ENCODE measurements at places on chromosomes 16 and 17.
A peak's percentile ranks its signal among the peaks of the same experiment; 100 is the strongest.

DNA sequence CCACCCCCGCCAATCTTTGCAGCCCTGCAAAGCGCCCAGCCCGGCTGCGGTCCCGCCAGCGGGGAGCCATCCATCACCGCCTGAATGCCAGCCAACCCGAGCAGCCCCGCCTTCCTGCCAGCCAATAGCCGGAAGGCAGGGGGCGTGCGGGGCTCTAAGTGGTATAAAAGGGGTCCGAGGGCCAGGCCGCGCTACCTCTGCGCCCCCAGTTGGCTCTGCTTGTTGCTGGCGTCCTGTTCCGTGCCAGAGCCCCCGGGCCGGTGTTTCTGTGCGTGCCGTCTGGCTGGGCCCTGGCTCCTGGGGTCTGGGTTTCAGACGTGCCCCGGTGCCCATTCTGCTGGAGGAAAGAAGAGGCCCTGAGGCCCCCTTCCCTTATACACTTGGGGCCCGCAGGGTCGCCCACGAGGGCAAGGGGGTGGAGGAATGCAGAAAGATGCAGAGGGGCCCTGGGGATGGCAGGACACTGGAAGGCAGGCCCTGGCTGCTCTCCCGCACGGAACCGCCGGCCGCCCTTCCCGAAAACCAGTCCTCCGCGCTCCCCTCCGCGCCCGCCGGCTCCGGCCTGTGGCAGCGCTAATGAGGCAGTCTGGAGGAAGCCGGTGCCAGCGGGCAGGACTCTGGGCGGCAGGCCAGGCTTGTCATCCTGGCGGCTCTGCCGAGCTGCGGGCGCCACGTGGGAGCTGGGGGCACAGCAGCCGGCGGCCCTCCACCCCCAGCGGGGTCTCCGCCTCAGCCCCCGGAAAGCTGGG is 14.0 kb downstream of the COPZ2 start:
- DNase-seq, result peak; percentile 91
- no peaks in the 10 kb centered on the region for H3K27me3 ChIP-seq
- peak overlapping the region; percentile 90 for H3K4me3 ChIP-seq

DNA sequence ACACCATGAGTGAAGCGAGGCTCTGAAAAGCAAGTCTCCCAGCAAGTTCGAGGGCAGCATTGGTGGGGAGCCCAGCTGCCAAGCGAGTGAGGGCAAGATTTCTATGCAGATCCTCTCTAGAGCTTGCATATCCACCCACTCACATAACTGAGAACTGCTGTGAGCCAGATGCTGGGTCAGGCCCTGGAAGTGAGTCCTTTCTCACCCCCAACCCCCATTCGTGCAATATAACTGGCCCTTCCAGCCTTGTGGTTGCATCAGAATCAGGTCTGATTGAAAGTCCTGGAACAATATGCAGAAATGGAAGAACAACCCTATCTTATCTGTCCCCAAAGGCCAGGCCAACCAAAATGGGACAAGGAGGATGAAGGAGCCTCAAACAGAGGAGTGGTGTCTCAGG is 146.6 kb downstream of the IRX5 start:
- no peak overlapping the region for H3K27ac ChIP-seq
- H3K36me3 ChIP-seq, result no peaks in the 10 kb centered on the region
- no peaks in the 10 kb centered on the region for H3K27me3 ChIP-seq
- H3K4me3 ChIP-seq, result no peak overlapping the region
- no peak for DNase-seq

DNA sequence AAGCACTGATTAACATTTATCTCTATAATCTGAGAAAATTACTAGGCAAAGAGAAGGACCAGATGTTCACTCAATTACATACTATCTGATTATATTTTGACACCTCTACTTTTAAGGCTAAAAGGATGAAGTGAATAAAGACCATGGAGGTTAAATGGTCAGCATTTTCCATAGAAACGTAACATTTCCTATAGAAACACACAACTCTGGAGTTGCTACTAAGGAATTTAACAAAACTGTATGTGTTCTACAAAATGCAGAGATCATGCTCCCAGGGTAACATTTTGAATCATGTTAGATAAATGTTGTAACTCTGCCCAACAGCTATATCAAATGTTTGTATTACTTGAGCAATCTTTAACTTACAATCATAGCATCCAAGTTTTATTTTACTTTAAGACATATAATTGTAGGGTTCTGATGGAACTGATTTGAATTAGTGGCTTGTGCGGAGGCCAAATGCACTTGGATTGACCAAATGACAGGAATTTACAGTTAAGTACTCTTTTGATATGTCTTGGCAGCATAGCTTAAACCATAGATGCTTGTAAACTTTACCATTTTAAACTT is 97.7 kb downstream of the RPGRIP1L start:
- H3K4me3 ChIP-seq, result no peak overlapping the region
- H3K27me3 ChIP-seq, result no peaks in the 10 kb centered on the region
- H3K4me1 ChIP-seq, result no peaks in the 10 kb centered on the region

DNA sequence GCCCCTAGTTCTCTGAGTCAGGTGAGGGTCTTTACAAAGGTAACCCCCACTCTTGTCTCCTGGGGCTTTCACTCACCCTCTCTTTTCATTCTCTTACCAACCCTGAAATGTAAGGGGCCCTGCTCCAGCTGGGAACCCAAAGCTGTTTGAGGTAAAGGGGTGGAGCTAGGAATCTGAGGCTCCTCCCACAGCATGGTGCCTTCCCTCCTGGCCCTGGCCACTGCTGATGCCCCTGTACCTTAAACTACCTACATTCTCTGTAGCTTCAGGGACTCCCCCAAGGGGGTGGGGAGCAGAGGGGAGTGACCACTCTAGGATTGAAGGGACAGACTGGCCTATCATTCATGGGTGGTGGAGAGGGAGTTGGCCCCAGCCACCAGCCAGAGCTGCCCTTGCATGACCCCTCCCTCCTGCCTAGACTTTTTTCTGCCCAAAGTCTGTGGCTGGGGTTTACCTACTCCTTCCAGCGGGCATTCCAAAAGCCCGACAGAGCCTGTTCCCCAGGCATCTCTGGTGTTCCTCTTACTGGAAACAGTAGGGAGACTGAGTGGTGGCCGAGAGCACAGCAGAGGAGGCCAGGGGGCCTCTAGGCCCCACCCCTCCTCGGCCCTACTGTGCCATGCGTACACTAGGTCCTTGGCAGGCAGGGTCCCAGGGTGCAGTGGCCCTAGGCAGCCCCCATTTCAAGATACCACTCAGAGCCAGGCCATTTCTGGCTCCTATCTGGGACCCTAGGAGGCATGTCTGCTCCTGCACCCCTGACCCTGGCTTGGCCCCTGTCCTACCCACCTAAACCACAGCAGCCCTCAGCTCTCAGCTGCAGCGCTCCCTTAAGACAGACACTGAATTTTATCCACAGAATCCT is 9.5 kb downstream of the DOK4 start:
- no peaks in the 10 kb centered on the region for H3K36me3 ChIP-seq
- H3K27me3 ChIP-seq, result no peaks in the 10 kb centered on the region
- DNase-seq, result no peak
- H3K27ac ChIP-seq, result no peak overlapping the region
- H3K4me3 ChIP-seq, result no peak overlapping the region
- no peaks in the 10 kb centered on the region for H3K4me1 ChIP-seq

DNA sequence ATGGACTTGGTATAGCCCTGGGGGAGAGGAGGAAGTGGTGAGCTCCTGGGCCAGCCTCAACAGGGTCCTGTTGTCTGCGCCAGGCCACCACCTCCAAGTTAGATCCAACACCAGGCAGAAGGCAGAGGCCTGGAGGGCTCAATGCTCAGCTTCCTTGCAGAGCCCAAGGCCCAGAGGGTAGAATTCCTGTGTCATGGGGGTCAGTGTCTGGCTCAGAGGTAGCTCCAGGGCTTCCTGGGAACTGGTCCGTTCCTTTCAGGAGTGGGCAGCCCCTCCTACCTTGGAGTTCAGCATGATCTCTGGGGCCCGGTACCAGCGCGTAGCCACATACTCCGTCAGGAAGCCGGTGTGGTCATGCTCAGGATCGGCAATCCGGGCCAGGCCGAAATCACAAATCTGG is 4.4 kb upstream of the GDPD3 start:
- H3K27me3 ChIP-seq, result no peaks in the 10 kb centered on the region
- no peak overlapping the region for H3K27ac ChIP-seq
- DNase-seq, result no peak
- H3K36me3 ChIP-seq, result peaks cover 6% of the 10 kb centered on the region
- H3K4me3 ChIP-seq, result no peak overlapping the region

GRCh38 chr17:76039121-76039520 is 12.0 kb upstream of the EVPL start:
- no peak overlapping the region for H3K4me3 ChIP-seq
- H3K4me1 ChIP-seq, result no peaks in the 10 kb centered on the region
- H3K27ac ChIP-seq, result no peak overlapping the region
- peaks cover 57% of the 10 kb centered on the region for H3K36me3 ChIP-seq

- H3K4me1 ChIP-seq, result peaks cover 14% of the 10 kb centered on the region
- DNase-seq, result no peak
- H3K27ac ChIP-seq, result no peak overlapping the region
These were observed 39.2 kb downstream of the ADCY7 start for GRCh38 chr16:50305441-50306061.

DNA sequence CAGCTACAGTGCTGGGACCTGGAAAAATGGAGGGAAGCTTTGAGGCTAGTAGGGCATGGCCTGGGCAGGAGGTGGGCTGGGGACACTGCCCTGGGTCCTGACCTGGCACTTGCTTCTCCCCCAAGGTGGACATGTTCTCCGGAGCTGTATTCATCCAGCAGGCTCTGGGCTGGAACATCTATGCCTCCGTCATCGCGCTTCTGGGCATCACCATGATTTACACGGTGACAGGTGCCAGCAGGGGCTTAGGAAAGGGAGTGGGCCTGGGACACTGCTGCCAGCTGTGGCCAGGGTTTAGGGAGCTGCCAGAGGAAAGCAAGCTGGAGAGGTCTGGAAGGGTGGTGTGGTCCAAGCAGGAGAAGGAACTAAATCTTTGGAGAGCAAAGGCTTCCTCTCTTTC is 3.1 kb downstream of the SLC5A2 start:
- H3K4me1 ChIP-seq, result no peaks in the 10 kb centered on the region

GRCh38 chr17:19771971-19772630 is 24.0 kb upstream of the ALDH3A1 start:
- H3K4me1 ChIP-seq, result no peaks in the 10 kb centered on the region
- DNase-seq, result no peak
- no peaks in the 10 kb centered on the region for H3K27me3 ChIP-seq
- no peak overlapping the region for H3K4me3 ChIP-seq

DNA sequence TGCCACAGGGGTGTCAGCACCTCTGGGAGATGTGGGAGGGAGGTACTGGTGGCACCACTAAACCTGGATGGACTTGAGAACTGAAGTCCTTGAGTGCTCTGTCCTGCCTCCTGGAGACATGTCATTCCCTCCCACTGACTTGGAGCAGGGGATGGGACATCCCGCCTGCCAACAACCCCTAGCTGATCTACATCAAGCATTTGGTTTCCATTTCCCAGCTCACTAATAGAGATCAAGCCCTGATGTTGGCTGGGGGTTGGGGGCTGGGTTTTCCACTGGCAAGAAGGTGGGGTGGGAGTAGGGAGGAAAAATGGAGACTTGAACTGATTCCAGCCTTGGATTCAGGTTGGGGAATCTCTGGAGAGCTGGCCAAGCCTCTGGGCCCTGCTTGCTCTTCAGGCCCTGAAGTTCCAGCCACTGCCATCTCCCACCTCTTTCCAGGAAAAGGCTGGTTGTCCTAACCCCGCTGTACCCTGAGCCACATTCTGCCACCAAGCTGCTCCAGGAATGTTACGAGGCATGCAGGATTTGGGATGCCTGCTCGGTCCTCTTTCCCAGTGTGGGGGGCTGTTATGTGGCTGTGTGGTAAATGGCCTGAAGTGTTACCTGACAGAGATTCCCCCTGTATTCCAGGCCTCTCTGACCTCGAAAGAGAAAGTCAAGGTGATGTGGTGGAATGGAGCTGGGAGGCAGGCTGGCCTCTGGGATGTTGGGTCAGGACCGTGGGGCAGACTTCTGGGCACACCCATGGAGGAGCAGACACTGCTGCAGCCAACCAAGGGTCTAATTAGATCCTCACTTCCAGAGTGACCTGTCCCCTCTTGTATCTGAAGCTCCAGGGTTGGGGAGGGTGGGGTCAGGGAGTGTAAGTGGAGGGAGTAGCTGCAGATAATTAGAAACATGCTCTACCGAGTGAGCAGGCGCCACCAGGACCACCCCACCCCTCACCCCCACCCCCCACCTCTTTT is 16.7 kb downstream of the IGFBP4 start:
- H3K4me1 ChIP-seq, result peaks cover 12% of the 10 kb centered on the region
- DNase-seq, result no peak
- peaks cover 13% of the 10 kb centered on the region for H3K36me3 ChIP-seq
- H3K27ac ChIP-seq, result no peak overlapping the region

GRCh38 chr17:75759457-75759856 is 5.5 kb downstream of the GALK1 start:
- peaks cover 83% of the 10 kb centered on the region for H3K36me3 ChIP-seq
- no peak overlapping the region for H3K27ac ChIP-seq
- peaks cover 21% of the 10 kb centered on the region for H3K4me1 ChIP-seq
- DNase-seq, result no peak

- H3K36me3 ChIP-seq, result peaks cover 84% of the 10 kb centered on the region
- H3K27ac ChIP-seq, result no peak overlapping the region
- no peak for DNase-seq
- H3K27me3 ChIP-seq, result no peaks in the 10 kb centered on the region
- H3K4me1 ChIP-seq, result no peaks in the 10 kb centered on the region
These were observed 9.5 kb upstream of the ITGA2B start for GRCh38 chr17:44398692-44399691.

DNA sequence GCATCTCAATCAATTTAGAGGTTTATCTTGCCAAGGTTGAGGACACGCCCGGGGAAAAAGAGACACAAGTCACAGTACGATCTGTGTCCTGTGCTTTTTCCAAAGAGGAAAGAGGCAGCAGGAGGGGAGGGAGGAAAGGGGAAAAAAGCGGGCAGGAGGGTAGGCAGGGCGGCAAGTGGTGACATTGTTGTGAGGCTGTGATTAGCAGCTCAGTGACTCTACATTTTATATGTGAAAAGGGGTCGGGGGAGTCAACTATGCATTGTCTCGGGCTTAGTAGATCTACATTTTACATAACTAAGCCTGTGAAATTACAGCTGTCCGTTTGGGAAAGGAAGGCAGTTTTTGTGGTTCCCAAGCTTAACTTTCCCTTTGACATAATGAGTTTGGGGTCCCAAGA is 22.2 kb upstream of the RIPOR1 start:
- no peaks in the 10 kb centered on the region for H3K36me3 ChIP-seq
- H3K4me3 ChIP-seq, result no peak overlapping the region

- peaks cover 11% of the 10 kb centered on the region for H3K4me1 ChIP-seq
- H3K27ac ChIP-seq, result no peak overlapping the region
- peaks cover 53% of the 10 kb centered on the region for H3K36me3 ChIP-seq
- no peak for DNase-seq
These were observed 8.2 kb downstream of the NMRAL1 start for GRCh38 chr16:4465977-4466779.

- H3K27ac ChIP-seq, result no peak overlapping the region
- DNase-seq, result no peak
- H3K4me3 ChIP-seq, result no peak overlapping the region
- H3K4me1 ChIP-seq, result no peaks in the 10 kb centered on the region
These were observed 887.7 kb downstream of the CDH11 start for GRCh38 chr16:64234200-64234599.

All from MCF 10A (cell line).